Activated naive CD8-positive, alpha-beta T cell treated with anti-CD3 and anti-CD28 coated beads, Interleukin-2, amount 10 ng/mL, durations not matched to agents 7 days and 5 days (primary cell): ENCODE measurements at places on chromosomes 7 and 10. TPM values are rescaled to one million over a fixed set of nuclear protein-coding genes. Genes with fewer than 3 reads are reported as not detected.

NUPR2 gene
- not detected for total RNA-seq

DNA sequence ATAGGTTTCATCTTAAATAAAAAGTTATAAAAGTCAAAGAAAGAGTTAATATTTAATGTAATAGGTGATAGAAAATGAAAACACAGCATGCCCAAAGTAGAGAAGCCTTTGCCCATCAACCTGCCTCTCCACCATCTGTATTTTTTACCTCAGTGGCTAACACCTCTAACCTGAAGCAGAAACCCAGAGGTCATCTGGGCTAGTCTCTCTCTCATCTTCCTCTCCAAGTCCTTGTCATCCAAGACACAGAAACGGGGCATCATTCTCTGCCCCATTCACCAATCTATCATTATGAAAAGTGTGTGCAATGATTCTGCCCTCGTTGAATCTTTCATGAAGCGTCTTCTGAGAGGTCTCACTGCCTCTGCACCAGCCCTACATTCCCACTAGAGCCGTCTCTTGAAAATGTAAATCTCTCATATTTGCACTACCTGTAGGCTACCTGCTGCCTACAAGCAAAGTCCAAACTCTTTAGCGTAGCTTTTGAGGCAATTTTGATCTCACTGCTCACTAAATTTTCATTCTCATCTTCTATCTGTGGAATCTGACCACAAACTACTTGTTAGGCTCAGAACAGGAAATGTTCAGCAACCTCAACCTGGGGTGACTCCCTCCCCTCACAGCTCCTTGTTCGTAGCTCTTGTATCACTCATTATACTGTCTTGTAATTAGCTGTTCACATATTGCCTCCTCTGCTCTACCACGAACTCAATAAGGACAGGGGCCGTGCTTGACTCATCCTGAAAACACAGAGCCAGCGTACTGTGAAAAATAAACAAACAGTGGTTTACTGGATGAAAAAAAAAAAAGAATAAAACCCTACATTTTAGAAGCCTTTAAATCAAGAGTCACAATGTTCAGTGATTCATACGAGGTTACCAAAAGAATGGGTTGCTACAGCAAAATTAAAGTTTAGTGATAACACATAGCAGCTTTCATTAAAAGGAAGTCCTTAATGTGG is 83.1 kb downstream of the CTNNA3 start:
- H3K27me3 ChIP-seq: peaks cover 10% of the 10 kb centered on the region
- H3K27ac ChIP-seq: peak overlapping the region; percentile 67
- DNase-seq: peak; percentile 34
- peaks cover 4% of the 10 kb centered on the region for H3K36me3 ChIP-seq

GRCh38 chr10:109696981-109697775 is 226.1 kb downstream of the XPNPEP1 start:
- no peak overlapping the region for H3K27ac ChIP-seq
- H3K27me3 ChIP-seq: no peaks in the 10 kb centered on the region
- no peak overlapping the region for H3K4me3 ChIP-seq
- no peak for DNase-seq
- no peaks in the 10 kb centered on the region for H3K4me1 ChIP-seq

- H3K27ac ChIP-seq: no peak overlapping the region
- DNase-seq: no peak
Measured at GRCh38 chr10:94361171-94361794, 1.5 kb downstream of the NOC3L start.

DNA sequence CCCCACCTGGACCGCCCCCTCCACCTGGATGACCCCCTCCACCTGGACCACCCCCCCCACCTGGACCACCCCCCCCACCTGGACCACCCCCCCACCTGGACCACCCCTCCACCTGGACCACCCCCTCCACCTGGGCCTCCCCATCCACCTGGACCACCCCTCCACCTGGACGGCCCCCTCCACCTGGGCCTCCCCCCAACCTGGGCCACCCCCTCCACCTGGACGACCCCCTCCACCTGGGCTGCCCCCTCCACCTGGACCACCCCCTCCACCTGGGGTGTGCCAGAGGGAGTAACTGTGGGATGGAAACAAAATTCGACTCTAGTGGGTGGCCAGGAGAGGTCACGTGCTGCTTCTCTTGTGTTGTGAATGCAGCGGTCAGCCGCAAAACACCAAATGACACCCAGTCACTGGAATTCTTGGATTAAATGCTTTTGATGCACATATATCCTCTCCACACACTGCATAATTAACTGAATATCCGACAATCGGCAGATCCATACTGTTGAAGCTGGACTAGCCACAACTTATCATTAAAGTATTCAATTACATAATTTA is 316.7 kb downstream of the PTPRN2 start:
- H3K4me3 ChIP-seq: no peak overlapping the region
- H3K27me3 ChIP-seq: no peaks in the 10 kb centered on the region
- H3K27ac ChIP-seq: no peak overlapping the region
- H3K4me1 ChIP-seq: no peaks in the 10 kb centered on the region

DNA sequence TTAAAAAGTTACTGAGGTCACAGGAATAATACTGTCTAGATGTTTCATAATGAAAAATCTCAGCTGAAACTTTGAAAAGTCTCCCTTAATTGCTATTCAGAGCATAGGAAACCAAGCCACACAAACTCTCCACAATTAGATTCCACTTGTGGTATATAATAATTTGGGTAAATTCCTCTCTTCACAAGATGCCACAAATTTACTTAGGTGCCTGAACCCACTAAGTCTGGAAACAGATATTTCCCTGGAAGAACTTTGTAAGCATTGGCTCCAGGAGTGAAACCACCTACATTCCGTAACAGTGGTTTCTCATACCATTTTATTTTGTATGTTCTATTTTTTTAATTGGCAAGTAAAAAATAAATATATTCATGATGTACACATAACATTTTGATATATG is 493.4 kb downstream of the SEMA3D start:
- no peak overlapping the region for H3K27ac ChIP-seq
- no peaks in the 10 kb centered on the region for H3K27me3 ChIP-seq
- no peak for DNase-seq
- H3K4me1 ChIP-seq: no peaks in the 10 kb centered on the region
- no peaks in the 10 kb centered on the region for H3K36me3 ChIP-seq
